Lower leg skin (tissue), 4 donors: ENCODE measurements at places on chromosomes 2 and 18.

GRCh38 chr2:195552581-195552980 is 104.4 kb upstream of the SLC39A10 start:
- no peak for DNase-seq

DNA sequence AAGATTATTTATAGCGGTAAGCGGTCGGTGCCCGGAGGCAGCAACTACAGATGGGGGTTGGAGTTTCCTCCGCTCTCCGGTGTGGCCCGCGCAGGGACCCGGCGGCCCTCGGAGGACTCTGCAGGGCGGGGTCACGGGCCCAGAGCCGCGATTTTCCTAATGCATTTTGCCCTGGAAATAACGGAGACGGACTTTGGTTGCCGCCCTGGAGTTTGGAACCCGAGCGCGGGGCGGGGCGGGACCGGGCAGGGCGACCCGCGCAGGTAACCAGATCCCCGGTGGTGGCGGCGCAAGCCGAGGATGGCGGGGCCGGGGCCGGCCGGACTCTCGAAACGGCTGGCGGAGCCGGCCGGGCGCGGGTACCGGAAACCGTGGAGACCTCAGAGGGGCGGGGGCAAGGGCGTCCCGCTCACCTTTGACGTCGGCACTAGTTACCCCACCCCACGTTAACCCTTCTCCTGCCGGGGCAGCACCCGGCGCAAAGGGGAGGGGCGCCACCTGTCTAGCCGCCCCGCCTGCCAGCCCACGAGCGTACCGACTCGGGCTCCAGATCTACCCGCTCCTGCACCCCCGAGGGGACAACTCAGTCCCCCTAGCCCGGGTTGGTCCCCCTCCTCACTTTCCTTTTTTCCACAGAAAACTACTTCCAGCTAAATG is 2.9 kb downstream of the CYP26B1 start:
- no peak for DNase-seq

GRCh38 chr2:72676341-72677025 is 149.3 kb downstream of the EXOC6B start:
- DNase-seq = no peak

- DNase-seq = no peak
These were observed 31.3 kb upstream of the CNTNAP5 start for GRCh38 chr2:123993728-123994323.

- peak; percentile 37 for DNase-seq
These were observed 155.2 kb downstream of the TWIST2 start for GRCh38 chr2:239002954-239003623.

DNA sequence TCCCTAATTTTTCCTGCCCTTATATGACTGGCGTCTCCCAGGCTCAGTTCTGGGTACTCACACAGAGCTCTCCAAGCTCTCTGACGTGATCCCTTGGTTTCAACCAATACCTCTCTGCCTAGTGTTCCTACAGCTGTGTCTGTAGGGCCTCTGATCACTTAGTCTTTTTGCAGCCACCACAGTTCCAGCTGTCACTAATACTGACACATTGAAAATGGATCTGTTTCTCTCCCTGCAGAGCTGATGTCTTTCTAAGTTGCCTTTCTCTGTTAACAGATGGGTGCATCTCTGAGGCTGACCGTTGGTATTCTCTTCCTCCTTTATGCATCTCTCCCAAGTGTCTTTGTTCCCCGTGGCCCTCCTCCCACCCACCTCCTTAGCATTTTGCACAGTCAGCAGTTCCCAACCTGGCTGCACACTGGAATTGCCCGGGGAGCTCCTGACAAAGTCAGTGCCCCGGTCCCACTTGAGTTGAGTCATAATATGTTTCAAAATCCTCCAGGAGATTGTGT is 62.5 kb downstream of the CERS6 start:
- no peak for DNase-seq
